ENCODE measurements at places on chromosomes 5 and 9. TPM values are rescaled to one million over a fixed set of nuclear protein-coding genes. Genes with fewer than 3 reads are reported as not detected.

KCNT1 gene
- 0.13 TPM for total RNA-seq

NFX1 gene
- 26.1 TPM for total RNA-seq

GRCh38 chr9:91803970-91804752, 145.9 kb downstream of the ROR2 start:
- DNase-seq = no peak

DNA sequence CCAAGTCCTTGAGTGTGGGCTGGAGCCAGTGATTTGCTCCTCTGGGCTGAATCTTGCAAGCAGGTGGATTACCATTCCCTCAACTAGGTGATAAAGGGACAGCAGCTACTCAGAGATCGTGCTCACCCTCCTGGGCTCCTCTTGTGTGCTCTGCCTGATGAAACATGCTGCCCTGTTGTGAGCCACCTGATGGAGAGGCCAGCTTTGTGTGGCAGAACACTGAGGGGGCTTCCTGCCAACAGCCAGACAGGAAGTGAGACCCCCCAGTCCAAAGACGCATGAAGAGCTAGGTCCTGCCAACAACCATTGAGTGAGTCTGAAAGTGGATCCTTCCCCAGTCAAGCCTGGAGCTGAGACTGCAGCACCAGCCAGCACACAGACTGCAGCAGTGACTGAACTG, 106.4 kb upstream of the IRX2 start:
- DNase-seq = no peak

CARTPT gene
- total RNA-seq = not detected
